ENCODE measurements at places on chromosomes 12 and 14.

GRCh38 chr12:559208-559905 lies 99.6 kb downstream of the B4GALNT3 start:
- DNase-seq = no peak

DNA sequence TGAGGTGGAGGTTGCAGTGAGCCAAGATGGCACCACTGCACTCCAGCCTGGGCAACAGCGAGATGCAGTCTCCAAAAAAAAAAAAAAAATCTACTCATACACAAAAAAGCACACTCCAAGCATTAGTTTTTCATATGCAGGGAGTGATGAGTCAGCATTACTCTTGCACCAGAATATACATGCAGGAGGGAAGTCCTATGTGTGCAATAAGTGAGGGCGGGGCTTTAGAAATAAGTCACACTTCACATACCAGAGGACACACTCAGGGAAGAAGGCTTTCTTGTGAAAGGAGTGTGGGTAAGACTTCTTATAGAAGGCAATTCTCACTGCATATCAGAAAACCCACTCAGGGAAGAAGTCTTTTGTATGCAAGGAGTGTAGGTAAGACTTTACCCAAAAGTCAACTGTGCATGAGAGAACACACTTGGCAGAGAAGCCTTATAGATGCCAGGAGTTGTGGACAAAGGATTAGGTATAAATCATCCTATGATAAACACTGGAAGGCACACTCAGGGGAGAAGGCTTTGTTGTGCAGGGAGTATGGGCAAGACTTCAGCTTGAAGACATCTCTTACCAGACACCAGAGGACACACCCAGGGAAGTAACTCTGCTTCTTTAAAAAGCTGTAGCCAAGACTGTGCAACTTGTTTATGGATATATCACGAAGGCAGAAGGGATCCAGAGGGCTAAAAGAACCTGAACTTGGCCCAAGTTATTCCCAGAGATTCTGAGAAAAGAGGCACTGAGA lies 50.5 kb downstream of the ATF7 start:
- DNase-seq = no peak

- peak; percentile 2 for DNase-seq
These were observed 41.0 kb downstream of the ZCRB1 start for GRCh38 chr12:42284876-42285275.

- no peak for DNase-seq
These were observed 519 bp downstream of the JAG2 start for GRCh38 chr14:105168093-105168420.

GRCh38 chr12:1660304-1661187 lies 30.3 kb upstream of the ADIPOR2 start:
- no peak for DNase-seq

GRCh38 chr14:57811998-57812546 lies 53.8 kb downstream of the SLC35F4 start:
- no peak for DNase-seq

GRCh38 chr12:124739953-124740561 lies 123.6 kb downstream of the SCARB1 start:
- DNase-seq = no peak
